ENCODE measurements at places on chromosomes 6 and 20. TPM values are rescaled to one million over a fixed set of nuclear protein-coding genes. Genes with fewer than 3 reads are reported as not detected.

PSORS1C1 gene
- total RNA-seq: 0.39 TPM

HTR1B gene
- total RNA-seq: 0.20 TPM

THEMIS gene
- not detected for total RNA-seq

TPBG gene
- total RNA-seq: 44.5 TPM

OR2B3 gene
- total RNA-seq: not detected

DDX39B gene
- total RNA-seq: 448 TPM

RIPK1 gene
- 13.2 TPM for total RNA-seq

C4B gene
- total RNA-seq: 1.4 TPM

PLN gene
- not detected for total RNA-seq

RSPO4 gene
- total RNA-seq: not detected

MYT1 gene
- not detected for total RNA-seq

GJA10 gene
- total RNA-seq: not detected

SYCP2L gene
- under 0.01 TPM for total RNA-seq

CCN5 gene
- total RNA-seq: 6.1 TPM

PLCB4 gene
- total RNA-seq: 1.5 TPM

HLA-DRB1 gene
- under 0.01 TPM for total RNA-seq

SLX4IP gene
- 4.0 TPM for total RNA-seq

LAMA4 gene
- 511 TPM for total RNA-seq

BEND3 gene
- total RNA-seq: 3.7 TPM

SLC16A10 gene
- not detected for total RNA-seq

RAET1L gene
- total RNA-seq: not detected

SEL1L2 gene
- not detected for total RNA-seq

HUS1B gene
- total RNA-seq: 1.1 TPM

PTGIS gene
- total RNA-seq: 19.0 TPM

FAM110A gene
- 2.6 TPM for total RNA-seq

NNAT gene
- total RNA-seq: not detected

MUCL3 gene
- not detected for total RNA-seq

GABRR1 gene
- total RNA-seq: not detected

OR2H2 gene
- not detected for total RNA-seq

HLA-DRB5 gene
- total RNA-seq: not detected

SSTR4 gene
- total RNA-seq: not detected

RAMACL gene
- total RNA-seq: 5.5 TPM

BCAS4 gene
- total RNA-seq: 3.7 TPM

ADGRG6 gene
- total RNA-seq: 0.37 TPM

GJA1 gene
- 82.3 TPM for total RNA-seq

MDFI gene
- total RNA-seq: not detected

TCP11 gene
- 0.37 TPM for total RNA-seq

COL20A1 gene
- total RNA-seq: not detected

GPLD1 gene
- 0.73 TPM for total RNA-seq

NQO2 gene
- total RNA-seq: 15.8 TPM

SRMS gene
- not detected for total RNA-seq

SCRT2 gene
- not detected for total RNA-seq
